ENCODE measurements at places on chromosomes 7 and 10.

DNA sequence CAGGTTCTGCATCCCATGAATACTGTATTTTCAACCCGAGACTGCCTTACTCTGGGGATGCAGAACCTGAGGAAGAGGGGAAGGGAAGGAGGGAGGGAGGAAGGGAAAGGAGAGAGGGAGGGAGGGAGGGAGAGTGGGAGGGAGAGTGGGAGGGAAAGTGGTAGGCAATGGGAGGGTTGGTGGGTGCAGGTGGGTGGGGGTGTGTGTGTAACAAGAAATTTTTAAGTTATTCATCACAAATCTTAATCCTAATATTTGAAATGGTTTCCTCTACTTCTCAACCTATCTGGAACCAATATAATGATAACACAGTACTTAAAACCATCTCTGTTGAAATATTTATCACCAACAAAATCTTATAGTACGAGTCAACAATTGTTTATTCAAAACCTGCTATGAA is 68.0 kb downstream of the PDSS1 start:
- DNase-seq, result no peak

DNA sequence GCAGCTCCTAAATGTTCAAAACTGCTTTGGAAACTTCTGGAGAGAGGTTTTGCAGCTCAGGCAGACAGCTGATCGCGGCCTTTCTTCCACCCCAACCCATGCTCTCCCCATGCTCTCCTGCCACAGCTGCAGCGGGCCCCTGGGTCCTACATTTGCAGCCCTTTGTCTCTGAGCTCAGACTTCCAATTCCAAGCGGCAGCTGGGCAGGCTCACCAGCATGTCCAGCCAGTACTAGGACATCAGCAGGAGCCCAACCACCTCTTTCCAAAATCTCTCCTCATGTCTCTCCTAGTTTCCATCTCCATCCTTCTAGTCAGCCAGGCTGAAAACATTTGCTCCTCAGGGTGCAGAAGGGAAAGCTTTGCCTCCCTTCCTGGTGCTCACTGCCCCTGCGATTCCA is 6.0 kb downstream of the LEP start:
- DNase-seq, result no peak

- DNase-seq, result no peak
These were observed 84.2 kb downstream of the AUTS2 start for GRCh38 chr7:69682518-69682917.

DNA sequence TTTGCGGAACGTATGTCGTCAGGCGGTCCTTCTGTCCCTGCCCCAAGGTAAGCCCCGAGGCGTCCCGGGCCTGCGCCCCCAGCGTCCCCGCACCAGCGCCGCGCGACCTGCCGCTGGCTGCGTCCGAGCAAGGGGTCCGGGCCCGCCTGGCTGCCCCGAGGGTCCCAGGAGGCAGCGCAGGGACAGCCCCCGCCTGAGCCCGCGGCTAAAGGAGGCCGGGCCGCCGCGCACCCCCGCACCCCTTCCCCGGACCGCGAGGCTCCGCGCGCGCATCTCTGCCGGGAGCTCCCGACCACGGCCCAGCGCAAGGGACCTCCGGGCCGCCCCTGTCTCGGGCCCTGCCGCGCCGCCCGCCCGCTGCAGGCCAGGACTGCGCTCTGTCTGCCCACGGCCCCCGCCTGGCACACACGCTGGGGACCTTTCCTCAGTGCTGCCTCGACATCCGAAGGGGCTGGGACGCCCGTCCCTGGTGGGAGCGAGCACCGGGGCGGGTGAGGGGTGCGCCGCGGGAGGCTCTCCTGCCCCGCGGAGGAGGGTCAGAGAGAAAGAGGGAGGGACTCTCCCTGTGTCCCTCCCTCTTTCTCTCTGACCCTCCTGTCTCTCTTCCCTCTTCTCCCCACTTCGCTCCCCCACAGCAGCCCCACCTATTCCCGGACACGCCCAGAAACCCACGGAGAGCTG is 25.0 kb downstream of the SHH start:
- DNase-seq, result peak; percentile 57

DNA sequence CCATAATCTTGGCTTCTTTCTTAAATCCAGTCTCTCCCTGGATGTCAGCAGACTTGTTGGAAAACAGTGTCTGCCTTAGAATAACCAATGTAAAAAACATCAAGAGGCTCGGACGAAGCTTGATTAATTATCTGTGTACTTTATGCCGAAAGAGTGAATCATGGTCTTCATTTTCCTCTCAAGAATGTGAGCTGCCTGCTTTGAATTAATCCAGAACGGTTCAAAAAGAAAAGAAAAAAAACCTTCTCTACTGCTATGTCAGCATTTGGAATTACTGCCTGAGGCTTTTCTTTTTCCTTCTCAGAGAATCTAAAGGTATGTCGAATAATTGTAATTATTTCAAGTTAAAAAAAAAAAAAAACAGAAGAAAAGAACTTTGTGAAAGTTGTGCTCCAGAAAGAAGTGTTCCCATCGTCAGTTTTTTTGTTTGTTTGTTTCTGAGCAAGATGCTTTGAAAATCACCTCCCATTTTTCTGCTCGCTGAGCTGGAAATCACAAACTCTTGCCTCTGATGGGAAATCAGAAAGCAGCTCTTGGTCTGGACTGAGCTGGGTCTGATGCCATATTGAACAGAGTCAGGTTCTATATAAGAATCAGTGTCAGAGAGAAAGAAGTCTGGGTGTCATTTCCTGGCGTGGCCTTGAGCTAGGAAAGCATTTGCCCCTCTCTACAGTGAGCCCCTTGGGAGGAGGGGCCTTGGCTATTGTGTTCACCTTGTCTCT is 20.2 kb downstream of the PLPP4 start:
- no peak for DNase-seq

DNA sequence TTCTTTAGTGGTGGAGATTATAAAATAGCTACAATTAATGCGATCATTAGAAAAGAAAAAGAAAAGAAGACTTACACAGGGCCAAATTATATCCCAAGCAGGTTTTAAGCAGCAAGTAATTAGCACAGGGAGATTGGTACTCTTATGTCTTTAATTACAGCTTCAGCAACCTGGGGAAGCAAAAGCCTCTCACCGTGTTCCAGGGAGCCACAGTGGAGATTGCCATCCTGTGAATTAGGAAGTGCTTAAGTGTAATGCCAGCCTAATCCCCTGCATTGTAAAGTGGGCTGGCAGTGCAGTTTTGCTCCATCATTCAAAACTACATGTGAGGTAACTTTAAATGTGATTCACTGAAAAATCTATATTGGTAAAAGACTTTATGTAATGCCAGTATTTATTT is 533.5 kb upstream of the COBL start:
- DNase-seq, result no peak

DNA sequence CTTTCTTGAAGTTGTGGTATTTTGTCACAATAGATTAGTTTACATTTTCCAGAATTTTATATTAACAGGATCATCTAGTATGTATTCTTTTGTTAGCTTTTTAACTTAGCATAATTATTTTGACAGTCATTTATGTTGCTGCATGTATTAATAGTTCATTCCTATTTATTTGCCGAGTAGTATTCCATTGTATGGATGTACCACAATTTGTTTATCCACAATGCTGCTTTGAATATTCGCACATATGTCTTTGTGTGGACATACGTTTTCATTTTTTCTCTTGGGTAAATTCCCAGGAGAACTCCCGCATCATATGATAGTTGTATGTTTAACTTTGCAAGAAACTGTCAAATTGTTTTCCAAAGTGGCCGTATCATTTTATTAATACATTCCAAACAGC is 115.7 kb downstream of the CPEB3 start:
- DNase-seq, result no peak
